ENCODE measurements at places on chromosomes 4 and X. TPM values are rescaled to one million over a fixed set of nuclear protein-coding genes. Genes with fewer than 3 reads are reported as not detected.

IL3RA gene
- 12.3 TPM for polyA plus RNA-seq

- no peak for DNase-seq
These were observed 61.2 kb downstream of the FHDC1 start for GRCh38 chr4:152997288-152997687.

GRCh38 chr4:99917575-99917974, 23.3 kb upstream of the LAMTOR3 start:
- DNase-seq: no peak

DNA sequence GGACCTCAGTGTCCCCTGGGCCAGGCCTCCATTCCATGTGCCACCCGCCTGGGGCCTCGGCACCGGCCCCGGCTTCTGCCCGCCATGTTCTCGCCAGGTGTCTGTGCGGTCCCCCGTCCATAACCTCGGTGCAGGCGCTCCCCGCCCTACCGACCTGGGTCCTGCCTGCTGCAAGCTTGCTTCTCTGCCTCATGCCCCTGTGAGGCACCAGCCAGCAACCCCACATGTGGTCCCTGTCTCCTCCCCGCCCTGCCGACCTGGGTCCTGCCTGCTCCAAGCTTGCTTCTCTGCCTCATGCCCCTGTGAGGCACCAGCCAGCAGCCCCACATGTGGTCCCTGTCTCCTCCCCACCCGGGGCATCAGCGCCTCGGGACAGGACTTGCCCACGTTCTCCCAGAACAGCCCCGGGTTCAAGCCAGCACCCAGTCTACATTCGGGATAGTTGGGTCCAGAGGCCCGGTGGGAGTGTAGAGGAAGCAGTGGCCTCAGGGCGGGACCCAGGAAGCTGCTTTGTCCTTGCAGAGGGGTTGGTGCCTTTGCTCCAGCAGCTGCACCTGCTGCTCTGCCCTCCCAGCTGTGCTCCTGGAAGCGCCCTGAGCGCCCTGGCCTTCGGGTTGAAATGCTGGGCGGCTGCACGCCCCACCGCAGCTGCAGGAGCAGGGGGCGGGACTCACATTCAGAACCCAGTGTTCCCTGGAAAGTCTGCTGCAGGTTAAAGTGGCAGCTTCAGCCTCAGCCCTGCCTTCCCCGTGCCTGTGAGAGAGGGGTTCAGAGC, 20.1 kb upstream of the UVSSA start:
- DNase-seq: no peak

GRCh38 chr4:173539986-173540385, 10.0 kb upstream of the HAND2 start:
- no peak for DNase-seq

GRCh38 chrX:55867708-55868107, 150.2 kb downstream of the RRAGB start:
- DNase-seq: no peak

DNA sequence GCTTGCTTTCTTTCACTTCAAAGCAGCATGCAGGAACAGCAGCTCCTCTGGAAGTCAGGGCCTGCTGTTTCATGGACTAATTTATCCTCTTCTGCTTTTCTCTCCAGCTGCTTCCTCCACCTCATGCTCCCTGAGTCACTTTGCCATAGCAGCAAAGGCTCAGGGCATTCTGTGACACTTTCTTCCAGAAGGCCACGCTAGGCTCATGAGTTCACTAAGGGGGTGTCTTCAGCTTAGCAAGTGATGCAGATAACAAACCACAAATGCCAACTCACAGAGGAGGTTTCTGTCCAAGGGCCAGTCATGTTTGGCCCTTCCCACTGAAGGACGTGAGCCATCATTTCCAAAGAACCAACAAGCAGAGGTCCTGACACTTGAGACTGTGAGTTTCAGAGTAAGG, 200.2 kb downstream of the ADGRA3 start:
- no peak for DNase-seq

SUPT20HL2 gene
- polyA plus RNA-seq: 0.11 TPM

- DNase-seq: no peak
These were observed 11.5 kb downstream of the LARP7 start for GRCh38 chr4:112648263-112649054.

KLHL15 gene
- 14.0 TPM for polyA plus RNA-seq

DNA sequence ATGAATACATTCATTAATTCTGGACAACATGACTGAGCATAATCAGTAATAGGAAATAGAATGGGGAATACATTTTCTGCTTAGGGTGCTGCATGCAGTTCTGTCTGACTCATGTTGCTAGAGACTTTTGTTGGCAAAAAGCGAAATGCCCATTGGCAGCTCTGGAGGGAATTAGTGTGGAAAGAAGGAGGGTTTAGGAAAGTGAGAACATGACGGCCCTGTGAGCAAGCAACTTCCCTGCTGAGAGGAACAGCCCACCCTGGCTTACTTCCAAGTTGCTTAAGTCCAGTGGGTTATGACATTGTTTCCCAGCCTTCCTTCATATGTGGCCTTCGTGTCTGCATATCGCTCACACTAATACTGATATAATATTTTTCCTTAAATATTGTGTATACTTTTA, 13.8 kb downstream of the MAD2L1 start:
- no peak for DNase-seq

MAGEE2 gene
- 0.94 TPM for polyA plus RNA-seq

SPARCL1 gene
- 13.0 TPM for polyA plus RNA-seq

SOD3 gene
- 9.7 TPM for polyA plus RNA-seq

DNA sequence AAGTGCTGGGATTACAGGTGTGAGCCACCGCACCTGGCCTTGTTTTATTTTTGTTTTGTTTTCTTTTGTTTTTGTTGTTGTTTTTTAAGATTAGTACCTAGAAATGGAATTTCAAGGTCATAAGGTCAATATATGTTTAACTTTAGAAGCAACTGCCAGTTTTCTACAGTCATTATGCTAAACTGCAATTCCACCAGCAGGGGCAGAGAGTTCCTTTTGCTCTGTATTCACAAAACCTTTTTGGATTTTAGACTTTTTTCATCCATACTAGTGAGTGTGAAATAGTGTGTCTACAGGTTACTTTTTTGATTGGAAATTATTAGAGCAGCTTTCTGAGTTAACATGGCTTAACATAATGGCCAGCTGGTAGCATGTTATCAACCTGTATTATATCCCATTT, 580.6 kb downstream of the TRIML1 start:
- DNase-seq: no peak

DNA sequence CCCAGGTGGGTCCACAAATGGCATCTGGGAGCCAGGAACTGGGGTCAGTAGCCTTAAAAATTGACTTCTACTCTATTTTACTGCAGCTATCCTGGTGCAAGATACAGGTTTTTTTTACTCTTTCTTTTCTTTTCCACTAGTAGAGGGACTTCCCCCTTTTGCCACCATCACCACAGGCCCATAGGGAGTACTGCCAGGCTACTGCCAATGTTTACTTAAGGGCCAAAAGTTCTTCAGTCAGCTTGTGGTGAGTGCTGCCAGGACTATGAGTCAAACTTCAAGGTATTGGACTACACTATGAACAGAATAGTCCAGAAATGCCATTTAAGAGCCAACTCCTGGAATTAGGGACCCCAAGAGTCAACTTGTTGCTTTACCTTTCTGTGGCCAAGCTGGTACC, 94.7 kb downstream of the EDA2R start:
- DNase-seq: no peak

- no peak for DNase-seq
These were observed 61.6 kb upstream of the SPP1 start for GRCh38 chr4:87913896-87914295.

GRCh38 chr4:8291701-8292477, 22.3 kb downstream of the HTRA3 start:
- DNase-seq: no peak

DNA sequence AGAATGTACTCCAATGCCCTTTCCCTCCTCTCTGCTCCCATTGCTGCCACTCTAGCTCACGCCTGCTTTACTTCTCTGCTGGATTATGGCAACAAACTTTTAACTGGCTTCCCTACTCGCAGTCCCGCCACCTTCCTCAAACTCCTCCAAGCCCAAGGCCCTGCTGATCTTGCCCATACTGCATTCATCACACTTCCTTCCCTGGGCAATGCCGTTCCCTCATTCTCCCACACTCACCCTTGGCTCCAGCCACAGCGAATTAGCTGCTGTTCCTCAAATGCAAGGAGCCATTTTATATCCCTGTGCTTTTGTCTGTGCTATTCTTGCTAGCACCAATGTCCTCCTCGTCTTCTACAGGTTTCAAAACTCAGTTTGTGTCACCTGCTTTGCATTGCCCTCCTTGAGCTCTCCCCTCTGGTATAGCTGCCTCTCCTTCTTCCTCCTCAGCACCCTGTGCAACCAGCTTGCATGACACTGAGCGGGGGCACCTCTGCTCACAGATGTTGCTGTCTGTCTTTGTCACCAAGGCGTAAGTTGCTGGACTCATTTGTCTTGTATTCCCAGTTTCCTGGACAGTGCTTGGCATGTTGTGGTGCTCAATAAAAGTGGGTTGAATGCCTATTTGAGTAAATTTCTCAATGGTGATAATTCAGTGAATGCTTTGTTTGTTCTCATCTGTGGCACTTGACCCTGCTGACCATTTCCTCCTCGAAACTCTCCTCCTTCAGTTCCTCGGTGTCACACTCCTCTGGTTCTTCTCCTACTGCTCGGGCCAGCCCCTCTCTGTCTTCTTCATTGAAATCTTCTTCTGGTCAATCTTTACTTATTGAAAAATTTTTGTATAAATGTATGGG, 22.4 kb upstream of the MGST2 start:
- DNase-seq: no peak

- DNase-seq: peak; percentile 38
These were observed 84.6 kb downstream of the THOC2 start for GRCh38 chrX:123648028-123648810.

- DNase-seq: no peak
These were observed 386.6 kb upstream of the CPEB2 start for GRCh38 chr4:14615671-14616070.

MED12 gene
- 35.7 TPM for polyA plus RNA-seq

GRCh38 chr4:66974665-66975064, 570.6 kb downstream of the CENPC start:
- peak; percentile 0 for DNase-seq

GRCh38 chrX:136376713-136377112, 76.0 kb downstream of the ADGRG4 start:
- DNase-seq: no peak

ERAS gene
- 0.18 TPM for polyA plus RNA-seq

GRCh38 chr4:6207602-6208001, 7.3 kb upstream of the JAKMIP1 start:
- DNase-seq: no peak

CENPVL1 gene
- 0.32 TPM for polyA plus RNA-seq

DNA sequence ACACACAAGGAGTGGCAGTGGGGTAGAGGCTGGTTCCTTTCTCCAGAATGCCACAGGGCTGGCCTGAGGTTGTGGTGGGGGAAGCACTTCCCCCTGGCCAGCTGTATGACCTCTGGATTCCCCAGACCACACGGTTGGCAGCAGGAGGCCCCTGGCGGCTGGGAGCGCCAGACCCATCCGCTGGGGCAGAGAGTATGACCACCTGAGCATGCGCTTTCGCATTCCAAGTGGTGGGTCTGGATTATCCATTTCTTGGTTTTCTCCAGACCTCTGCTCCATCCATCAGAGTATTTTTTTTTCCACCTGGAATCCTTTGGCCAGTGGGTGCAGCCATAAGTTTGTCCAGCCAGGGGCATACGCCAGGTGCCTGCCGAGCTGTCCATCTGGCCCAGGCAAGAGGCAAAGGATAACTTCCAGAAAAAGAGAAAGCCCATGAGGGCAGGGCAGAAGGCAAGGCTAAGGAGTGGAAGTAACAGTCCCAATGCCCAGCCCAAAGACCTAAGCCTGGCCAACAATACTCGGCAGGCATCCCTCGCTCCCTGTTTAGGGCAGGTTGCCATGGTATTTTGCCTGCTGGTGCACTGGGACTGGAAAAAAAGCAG, 39.3 kb downstream of the NHSL2 start:
- DNase-seq: no peak

DNA sequence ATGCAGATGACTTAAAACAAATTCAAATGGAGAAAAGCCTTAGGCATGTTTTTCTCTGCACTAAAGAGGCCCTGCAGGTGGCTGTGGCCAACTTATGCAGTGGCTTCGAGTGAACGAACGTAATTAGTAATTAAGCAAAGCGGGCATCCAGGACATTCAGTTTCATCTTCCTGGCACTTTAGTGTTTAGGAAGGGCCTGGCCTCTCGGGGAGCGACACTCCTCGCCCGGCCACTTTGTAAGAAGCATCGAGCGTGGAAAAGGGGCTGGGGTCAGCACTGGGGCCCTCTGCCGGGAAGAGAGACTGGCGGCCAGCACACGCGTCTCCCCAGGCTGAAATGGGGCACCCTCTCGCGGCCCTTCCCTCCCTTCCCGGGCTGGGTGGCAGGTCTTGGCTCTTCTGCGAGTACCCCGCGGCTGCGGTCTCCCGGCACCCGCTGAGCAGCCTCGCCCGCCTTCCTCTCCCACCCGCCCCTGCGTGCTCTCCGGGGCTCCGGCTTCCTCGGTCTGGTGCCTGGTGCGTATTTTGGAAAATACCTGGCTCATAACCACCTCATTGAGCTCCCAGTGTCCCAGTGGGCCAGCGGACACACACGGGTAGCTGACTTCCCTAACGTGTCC, 677 bp upstream of the CYP4V2 start:
- no peak for DNase-seq

DNA sequence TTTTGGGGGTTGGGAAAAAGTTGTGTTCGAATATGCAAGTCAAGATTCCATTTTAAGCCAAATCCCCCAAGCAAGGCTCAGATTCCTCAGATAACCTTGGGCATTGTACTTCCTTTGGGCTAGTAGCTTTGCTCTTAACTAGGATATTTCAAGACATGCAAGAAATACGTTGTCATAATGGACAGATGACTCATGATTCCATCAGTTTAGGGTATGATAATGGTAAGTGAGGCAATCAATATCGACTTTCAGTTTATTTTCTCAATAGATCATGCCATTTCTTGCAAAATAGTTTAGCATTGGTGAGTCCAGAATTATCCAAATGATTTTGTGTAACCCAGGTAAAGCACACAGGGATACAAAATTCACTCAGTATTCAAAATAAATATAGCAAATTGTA, 25.4 kb downstream of the CFAP299 start:
- DNase-seq: no peak

GRCh38 chr4:159414305-159414704, 311.4 kb downstream of the RAPGEF2 start:
- DNase-seq: no peak

CT47B1 gene
- polyA plus RNA-seq: not detected

FAT4 gene
- polyA plus RNA-seq: 29.4 TPM

NKX1-1 gene
- not detected for polyA plus RNA-seq

GRCh38 chr4:41200486-41201017, 13.8 kb downstream of the APBB2 start:
- no peak for DNase-seq

- DNase-seq: peak; percentile 62
These were observed 48.5 kb downstream of the PRPS1 start for GRCh38 chrX:107676559-107677378.

- DNase-seq: no peak
These were observed 24.3 kb downstream of the RBM10 start for GRCh38 chrX:47169273-47169672.

GRCh38 chr4:6943012-6943884, 33.6 kb downstream of the TBC1D14 start:
- no peak for DNase-seq

AR gene
- 2.9 TPM for polyA plus RNA-seq

HCCS gene
- polyA plus RNA-seq: 29.6 TPM

GRCh38 chr4:123449362-123449761, 52.8 kb downstream of the SPRY1 start:
- no peak for DNase-seq

- DNase-seq: no peak
These were observed 167.4 kb downstream of the COL4A6 start for GRCh38 chrX:108270739-108271396.

PHKA1 gene
- 5.9 TPM for polyA plus RNA-seq
